ENCODE measurements at places on chromosomes 4 and X.

GRCh38 chrX:17603196-17603595 is 134.1 kb upstream of the SCML1 start:
- DNase-seq: no peak

GRCh38 chr4:152588869-152589268 is 53.0 kb upstream of the FBXW7 start:
- no peak for DNase-seq

- peak; percentile 4 for DNase-seq
These were observed 70.0 kb upstream of the FAM241A start for GRCh38 chr4:112075129-112075753.

DNA sequence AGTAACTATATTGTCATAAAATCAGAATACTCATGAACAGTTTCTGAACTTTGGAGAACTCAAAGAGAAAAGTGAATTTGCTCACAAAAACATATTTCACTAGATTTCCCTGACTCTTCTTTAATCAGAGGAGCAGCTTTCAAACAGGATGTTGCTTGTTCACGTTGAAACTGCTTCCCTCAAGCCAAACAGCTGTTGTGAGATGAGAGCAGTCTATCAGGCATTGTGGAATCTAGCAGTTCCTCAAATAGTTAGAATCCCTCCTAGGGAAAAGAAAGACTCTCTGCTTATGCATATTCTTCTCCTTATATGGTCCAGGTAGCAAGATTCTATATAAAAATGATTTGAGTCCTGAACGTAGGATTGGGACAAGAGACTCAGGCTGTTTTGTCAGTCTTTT is 1012.1 kb downstream of the FAM133A start:
- no peak for DNase-seq

GRCh38 chr4:139214039-139214534 is 37.1 kb upstream of the ELF2 start:
- no peak for DNase-seq

DNA sequence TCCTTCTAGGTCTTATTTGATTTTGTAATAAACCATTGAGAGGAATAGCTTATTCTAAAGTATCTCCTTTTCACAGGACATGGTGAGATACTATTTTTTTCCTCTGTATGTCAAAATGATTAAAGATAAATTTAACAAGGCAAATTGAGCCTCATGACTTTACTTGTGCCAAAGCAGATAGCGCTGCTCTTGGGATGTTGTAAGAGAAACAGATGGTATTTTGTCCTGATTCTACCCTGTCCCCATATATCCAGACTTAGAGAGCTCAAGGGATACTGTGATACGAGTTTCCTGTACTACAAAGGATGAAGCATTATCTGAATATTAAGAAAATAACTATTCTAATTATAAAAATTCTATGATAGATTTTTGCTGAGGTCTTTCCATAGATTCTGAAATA is 34.0 kb downstream of the EMCN start:
- DNase-seq: no peak

DNA sequence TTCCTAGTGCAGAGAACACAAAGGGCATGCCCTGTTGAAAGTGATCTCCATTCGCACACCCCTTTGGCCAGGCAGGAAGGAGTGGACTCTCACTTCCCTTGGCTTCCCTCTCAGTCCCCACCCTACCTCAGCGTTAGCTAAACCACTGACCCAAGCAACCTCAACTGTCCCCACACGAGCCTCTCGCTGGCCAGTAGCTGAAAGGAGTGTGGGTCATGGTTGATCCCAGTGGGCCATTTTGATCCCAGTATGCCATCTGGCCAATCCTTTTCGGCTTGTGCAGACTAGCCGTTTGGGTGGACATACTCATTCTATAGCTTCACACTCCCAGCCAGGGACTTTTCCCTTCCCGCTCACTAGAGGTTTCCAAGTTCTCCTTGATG is 24.4 kb upstream of the BCORL1 start:
- no peak for DNase-seq

DNA sequence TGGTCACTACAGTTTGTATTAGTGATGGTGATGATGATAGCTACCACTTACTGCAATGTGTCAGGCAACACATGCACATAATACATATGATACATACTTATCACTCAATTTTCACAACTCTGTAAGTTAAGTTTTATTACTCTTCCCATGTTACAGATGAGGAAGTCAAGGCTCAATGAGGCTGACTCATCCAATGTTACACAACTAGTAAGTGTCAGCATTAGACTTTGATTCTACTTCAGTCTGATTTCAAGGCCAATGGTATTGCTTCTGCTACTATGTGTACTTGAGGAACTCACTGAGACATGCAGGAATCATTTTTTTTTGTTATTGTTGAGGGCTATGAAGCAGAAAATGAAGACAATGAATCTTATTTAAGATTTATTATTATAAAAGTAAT is 96.4 kb upstream of the TRPC5OS start:
- DNase-seq: no peak

DNA sequence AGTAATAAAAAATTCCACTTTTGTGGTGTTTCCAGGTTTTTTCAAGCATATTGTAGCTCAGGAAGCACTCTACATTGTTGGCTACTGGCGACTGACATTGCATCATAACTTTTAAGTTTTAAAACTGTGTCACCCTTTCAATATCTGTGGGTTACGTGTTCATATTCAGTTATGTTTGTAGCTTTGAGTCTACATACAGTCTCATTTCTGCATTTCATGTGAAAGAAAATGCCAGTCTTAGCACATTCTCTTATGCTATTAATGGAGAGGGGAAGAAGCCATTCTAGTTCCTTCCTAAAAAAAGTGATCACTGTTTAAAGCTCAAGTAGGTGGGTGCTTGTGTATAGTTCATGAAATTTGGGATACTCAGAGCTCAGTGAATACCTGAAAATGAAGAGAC is 38.1 kb downstream of the DIAPH2 start:
- DNase-seq: no peak

DNA sequence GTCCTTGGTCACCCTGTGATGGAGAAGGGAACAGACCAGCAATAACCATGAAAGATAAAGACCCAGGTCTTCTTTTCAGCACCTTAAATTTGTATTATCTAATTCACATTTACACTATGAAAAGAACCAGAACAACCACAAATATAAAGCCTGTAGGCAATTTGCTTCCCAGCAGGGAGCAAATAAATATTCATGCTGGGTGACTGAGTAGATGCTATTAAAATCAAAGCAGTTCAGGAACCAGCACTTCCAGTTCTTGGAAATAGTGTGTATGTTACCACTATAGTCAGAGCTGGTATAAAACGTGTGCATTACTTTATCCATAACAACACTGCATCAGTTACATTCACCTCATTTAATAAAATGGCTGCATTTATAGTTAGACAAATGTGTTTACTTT is 177.8 kb upstream of the ETNPPL start:
- DNase-seq: no peak

DNA sequence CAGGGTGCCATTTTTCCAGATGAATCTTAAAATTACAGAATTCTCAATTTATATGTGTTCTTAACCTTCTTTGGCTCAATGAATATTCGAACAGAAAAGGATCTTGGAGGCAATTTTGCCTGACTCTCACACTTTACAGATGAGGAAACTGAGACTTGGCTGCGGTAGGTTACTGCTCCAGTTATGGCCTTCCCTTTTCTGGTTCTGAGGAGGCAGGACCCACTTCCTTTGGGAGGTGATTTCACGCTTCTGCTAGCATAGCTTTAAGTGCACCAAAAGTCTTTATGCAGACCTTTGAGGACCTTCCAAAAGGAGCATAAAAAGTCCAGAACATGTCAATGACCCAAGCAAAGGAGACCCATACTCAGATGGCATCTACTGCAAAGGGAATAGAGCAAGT is 44.7 kb upstream of the KLF3 start:
- DNase-seq: no peak

DNA sequence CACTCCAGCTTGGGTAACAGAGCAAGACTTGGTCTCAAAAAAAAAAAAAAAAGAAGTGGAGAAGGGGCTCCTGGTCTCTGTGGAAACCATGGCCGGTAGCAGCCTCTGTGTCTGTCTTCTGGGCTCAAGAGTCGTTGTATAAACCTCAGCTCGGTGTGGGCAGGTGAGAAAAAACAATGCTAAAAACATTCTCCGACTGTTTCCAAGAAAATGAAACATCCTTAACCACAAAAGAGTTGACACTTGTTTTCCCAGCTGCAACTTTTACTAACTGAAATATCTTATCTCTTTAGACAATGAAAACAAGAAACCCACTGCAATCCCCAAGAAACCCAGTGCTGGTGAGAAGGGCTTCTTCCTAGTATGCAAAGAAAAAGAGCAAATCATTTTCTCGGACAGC is 26.2 kb downstream of the CD99 start:
- no peak for DNase-seq

GRCh38 chrX:127124871-127125270 is 305.3 kb downstream of the PRR32 start:
- DNase-seq: no peak

- no peak for DNase-seq
These were observed 3.0 kb upstream of the ZFP92 start for GRCh38 chrX:153408221-153408721.

DNA sequence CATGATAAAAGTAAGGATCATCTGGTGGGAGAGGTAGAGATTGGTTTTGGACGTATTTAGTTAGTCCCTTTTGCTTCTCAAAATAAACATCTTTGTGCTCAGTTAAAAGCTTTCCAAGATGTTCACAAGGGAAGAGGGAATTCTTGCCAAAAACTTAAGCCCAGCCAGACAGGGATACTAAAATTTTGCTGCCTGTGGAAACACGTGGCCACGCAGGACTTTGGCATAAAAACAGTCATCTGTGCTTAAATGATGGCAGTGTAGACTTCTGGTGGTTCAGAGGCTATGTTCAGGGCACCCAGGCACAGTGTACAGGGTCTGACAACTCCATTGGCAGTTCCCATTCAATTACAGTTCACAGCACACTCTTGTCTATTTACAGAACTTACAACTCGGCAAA is 93.2 kb upstream of the JADE1 start:
- DNase-seq: peak; percentile 23
